ENCODE measurements at places on chromosomes 16 and 17.

GRCh38 chr16:65222536-65222935 lies 100.7 kb upstream of the CDH11 start:
- no peak for DNase-seq

- DNase-seq, result no peak
Measured at GRCh38 chr17:41651625-41652460, 27.5 kb upstream of the KRT17 start.

DNA sequence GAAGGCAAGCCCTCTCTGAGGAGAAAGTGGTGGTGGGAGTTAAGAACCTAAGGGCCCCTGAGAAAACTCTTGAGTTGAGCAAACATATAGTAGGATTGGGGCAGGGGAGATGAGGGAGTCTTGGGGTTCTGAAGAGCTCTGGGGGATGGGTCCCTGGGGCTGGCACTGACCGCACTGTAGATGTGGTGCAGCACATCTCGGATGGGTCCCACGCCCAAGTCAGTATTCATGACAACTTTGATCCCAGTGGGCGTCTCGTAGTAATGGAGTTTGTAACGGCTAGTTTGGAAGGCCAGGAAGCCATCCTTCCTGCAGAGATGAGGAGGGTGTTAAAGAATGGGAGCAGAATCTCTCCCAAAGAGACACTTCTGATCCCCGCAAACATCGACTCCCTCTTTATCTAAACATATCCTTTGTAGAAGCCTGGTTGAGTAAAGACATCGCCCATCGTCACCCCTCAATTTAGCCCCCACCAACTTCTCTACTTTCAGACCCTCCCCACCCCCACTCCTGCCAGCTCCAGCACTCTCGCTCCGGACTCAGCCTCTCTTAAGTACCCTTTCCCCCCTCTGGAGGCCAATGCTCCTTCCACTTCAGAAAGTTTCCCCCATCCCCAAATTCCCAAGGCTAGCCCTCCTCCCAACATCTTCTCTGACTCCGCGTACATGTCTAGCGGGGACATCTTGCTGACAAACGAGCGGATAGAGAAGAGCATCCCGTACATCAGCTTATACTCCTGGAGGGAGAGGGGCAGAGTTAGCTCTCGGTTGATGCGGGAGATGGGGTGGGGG lies 710 bp downstream of the TRAPPC1 start:
- no peak for DNase-seq

DNA sequence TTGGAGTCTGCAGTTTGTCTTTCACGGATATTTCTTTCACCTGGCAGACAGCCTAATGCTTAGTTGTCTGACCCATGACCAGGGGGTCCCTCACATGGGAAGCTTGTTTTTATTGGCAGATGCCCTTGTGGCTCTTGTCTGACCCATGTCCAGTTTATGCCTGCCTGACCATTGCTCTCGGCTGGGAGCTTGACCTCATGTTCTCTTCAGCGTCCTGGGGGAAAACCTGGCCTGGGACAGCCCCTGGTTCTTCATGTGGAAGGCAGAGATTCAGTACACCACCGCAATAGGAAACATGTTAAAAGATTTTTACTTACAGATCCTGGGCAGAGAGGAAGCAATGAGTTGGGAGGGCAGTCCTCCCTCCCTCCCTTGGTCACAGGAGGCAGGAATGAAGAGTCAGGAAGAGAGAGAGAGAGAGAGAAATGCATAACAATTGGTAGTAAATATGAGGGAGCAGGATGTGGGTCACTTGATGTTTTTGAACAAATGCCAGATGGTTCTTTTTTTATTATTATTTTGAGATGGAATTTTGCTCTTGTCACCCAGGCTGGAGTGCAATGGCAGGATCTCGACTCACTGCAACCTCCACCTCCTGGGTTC lies 302.7 kb upstream of the MYOCD start:
- DNase-seq, result no peak

DNA sequence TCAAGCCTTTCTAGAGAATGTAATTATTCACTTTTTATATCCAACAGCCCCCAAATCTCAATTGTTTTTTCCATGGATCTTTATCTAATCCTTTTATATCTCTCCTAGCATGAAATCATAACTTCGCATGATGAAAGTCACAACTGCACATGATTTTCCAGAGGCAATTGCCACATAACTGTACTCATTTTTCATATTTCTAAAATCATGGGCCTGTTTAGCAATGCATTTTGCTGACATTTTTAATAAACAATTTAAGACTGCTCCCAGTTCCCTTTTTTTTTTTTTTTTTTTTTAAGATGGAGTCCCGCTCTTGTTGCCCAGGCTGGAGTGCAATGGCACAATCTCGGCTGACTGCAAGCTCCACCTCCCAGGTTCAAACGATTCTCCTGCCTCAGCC lies 83.5 kb downstream of the VMP1 start:
- no peak for DNase-seq

DNA sequence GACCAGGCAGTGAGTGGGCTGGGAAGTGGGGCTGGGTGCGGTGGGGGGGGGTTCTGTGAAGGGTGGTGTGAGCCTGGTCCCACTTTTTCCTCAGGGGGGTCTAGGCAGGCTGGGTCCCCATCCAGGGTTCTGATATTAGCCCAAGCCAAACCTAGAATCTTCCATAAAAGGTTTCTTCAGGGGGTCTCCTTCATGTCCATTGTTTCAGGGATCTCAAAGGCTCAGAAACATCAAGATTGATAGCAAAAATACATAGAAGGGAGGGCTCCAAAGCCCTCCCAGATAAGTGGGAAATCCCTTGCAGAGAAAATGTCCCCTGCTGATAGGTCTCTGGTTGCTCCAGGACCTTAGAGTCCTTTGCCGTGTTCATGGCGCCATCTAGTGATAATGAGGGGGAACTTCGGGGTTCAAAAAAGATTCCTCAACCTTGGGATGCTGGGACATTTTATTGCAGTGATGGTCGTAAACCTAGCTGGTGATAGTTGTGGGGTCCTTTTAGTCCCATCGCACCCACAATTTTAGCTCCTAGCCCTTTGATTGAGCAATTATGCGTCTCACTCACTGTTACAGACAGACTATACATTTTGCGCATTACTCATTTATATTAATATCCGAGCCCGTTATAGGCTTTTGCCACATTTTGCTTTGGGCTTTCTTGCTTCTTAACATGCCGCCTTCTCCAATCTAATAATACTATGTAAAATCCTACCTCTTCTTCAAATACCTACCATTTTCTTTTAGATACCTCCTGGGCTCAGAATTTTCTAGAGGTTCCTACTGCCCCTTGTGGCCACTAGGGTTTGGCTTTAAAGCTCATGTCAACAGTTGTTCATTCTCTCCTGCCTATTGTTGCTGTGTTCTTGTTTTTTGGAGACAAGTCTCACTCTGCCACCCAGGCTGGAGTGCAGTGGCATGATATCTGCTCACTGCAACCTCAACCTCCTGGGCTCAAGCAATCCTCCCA lies 35.1 kb downstream of the IGF2BP1 start:
- peak; percentile 62 for DNase-seq

DNA sequence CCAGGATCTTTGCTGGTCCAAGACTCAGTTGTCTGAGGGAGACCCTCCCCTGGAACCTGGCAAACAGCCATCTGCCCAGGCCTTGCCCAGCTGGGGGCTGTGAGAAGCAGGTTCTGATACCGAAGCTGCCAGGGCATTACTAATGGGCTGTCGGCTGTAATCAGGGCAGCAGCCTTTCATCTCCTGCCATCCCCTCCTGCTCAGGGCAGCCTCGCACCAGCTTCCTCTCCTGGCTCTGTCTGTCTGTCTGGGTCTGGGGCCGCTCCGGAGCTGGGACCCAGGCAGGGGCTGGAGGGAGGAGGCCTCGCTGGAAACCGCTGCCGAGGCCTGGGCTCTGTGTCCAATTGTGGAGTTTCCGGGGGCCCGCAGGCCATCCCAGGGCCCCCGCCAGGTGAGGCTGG lies 21.6 kb upstream of the BRD7 start:
- no peak for DNase-seq

GRCh38 chr17:66165537-66166123 lies 26.3 kb downstream of the CEP112 start:
- DNase-seq, result peak; percentile 63

GRCh38 chr17:34579017-34579946 lies at the start of gene TMEM132E:
TSS of gene TMEM132E (plus strand) at chr17:34579582. CDS start at chr17:34581077, 1,495 bp downstream.
- no peak for DNase-seq

- no peak for DNase-seq
Measured at GRCh38 chr17:65662196-65662595, 100.7 kb upstream of the AXIN2 start.

DNA sequence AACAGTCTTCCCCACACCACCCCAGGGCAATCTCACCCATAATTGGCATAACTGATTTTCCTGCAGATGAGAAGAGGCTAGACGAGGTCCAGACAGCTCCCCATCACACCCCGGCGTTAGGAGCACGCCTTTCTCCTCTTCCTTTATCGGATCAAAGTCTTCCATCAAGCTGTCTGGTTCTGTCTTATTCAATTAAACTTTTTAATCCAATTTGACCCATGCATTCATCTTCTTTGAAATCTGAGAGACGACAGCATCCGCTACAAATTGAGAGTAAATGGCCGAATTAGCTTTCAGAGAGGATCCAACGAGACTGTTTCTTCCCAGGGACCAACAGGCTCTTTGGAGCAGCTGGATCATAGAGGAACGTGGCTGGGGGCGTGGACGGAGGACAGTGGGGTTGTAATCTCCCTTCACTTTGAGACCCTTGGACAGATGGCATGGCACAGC lies 44.4 kb upstream of the GPRC5B start:
- DNase-seq, result no peak

- DNase-seq, result no peak
Measured at GRCh38 chr16:86391984-86392383, 118.3 kb upstream of the FOXF1 start.

- DNase-seq, result no peak
Measured at GRCh38 chr17:72465191-72466024, 344.6 kb downstream of the SOX9 start.

DNA sequence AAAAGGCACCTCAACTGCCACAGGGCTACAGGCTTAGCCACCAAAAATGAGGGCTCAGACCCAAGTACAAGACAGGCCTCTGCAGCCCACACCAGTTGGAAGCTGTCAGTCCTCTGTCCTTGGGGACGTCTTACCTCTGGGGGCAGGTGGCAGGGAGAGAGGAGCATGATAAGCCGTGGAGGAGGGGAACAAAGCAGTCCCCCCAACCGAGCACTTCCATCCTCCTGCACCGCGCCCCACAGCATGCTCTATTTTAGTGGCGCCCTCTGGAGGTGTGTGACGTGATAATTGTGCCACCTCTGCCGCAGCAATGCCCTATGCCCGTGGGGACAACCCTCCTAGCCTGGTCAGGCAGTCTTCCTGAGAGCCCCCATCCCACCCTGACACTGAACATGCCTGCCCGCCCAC lies 13.6 kb downstream of the G6PC3 start:
- no peak for DNase-seq

DNA sequence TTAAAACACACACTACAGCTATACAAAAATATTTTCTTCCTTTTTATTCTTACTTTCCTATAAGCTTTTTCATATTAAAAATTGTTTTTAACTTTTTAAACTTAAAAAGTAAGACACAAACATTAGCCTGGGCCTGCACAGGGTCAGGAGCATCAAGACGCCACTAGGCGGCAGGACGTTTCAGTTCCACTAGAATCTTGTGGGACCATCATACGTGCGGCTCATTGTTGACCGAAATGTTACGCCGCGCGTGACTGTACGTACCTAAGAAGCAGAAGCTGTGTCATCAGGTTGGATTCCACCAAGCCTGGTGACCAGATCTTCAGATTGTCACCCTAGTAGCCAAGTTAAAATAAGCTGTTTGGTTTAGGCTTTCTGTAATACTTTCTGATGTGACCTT lies 47.1 kb downstream of the USP10 start:
- DNase-seq, result no peak

GRCh38 chr16:79395591-79395990 lies 204.9 kb downstream of the MAF start:
- DNase-seq, result no peak

- DNase-seq, result no peak
Measured at GRCh38 chr17:62098623-62099231, 33.6 kb upstream of the MED13 start.

- DNase-seq, result no peak
Measured at GRCh38 chr16:50591800-50592771, 43.9 kb downstream of the NKD1 start.
